SJSA1 (cell line): ENCODE measurements at places on chromosomes 1 and 21.

- no peak for DNase-seq
These were observed 19.4 kb downstream of the EXTL2 start for GRCh38 chr1:100875228-100875627.

DNA sequence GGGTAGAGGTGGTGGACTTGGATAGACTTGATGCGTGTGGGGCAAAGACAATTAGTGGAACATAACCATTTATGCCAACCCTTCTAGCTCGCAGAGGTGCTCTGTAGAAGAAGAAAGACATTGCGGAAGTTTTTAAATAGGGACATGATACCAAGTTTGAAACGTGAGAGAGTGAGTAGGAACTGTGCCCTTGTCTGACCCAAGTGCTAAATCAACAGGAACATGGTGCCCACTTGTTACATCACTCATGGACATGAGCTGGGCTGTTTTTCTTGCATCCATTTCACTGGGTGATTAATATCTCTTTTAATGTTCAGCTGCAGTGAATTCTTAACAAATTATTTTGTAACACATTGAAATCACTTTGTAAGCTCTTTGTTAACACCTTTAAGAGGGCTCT, 408.1 kb upstream of the VAMP3 start:
- DNase-seq, result no peak

DNA sequence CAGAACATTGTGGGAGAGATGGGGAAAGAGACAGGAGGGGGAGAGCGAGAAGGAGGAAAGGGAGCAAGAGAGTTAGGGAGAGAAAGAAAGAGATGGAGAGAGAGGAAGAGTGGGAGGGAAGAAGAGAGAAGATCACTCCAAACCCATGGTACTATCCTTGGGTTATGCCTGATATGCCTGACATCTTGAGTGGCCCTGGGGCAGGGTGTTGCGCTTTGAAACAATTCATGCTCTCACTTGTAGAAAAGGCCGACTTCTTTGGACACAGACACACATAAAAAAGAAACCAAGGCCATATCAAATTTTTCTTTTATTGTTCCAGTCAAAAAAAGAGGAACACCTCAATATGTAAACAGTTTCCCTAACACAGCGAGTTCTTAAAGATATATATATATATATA, 240.5 kb downstream of the DYRK1A start:
- DNase-seq, result no peak

- peak; percentile 69 for DNase-seq
These were observed 809 bp downstream of the SYT11 start for GRCh38 chr1:155859881-155860871.

DNA sequence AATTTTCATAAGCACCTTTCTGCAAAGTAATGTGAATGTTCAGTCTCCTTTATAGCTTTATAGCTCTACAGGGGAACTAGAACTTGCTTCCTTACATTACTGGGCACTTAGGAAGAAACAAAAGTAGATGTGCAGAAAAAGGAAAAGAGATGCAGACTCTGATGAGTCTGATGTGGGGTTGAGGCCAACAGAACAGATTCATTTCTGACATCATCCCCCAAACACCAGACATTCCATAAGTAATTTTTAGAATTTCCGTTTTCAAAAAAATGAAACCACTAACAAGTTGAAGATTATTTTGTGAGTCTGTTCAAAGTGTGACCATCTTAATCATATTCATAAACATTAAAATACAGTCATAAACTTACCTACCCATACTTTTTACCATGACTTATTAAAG, 96.0 kb downstream of the NRIP1 start:
- no peak for DNase-seq

- no peak for DNase-seq
These were observed at the start of gene THEM5 for GRCh38 chr1:151853411-151853943. Gene THEM5, minus strand, starts transcription at chr1:151853712. Its CDS starts 147 bp downstream, at chr1:151853565.
